ENCODE measurements at places on chromosomes 2 and 18.

DNA sequence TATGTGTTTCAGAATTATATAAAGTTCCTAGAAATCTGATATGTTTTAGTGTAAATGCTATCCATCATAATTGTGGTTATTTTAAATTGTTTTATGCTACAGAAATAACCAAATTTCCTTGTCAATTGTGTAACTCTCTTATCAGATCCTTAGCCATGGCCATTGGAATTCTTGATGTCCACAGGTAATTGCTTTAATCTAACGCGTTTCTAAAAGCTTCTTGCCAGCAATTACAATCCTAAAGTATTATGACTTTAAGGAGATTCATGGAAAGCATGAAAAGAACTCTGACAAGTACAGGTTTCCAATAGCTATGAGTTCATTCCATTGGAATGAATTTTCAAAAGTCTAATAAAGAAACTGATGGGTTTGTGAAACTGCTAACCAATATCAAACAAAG is 472.1 kb downstream of the ERBB4 start:
- no peak for DNase-seq

DNA sequence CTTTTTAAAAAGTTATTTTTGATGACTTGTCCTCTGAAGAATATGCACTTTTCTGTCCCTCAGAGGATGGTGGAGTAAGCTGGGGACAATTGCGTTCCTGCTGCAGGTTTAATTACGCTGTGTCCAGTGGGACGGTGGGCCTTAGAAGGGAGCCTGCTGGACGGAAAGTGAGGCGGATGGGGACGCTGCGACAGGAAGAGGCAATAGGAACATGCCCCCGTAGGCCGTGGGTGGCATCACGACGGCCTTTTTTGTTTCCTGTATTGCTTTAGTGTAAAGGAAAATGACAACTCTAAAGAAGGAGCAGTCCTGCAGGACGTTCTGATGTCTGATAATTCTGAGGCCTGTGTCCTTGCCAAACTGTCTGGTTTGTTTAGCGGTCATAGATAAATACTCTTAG is 121.6 kb downstream of the NFATC1 start:
- DNase-seq: no peak

GRCh38 chr2:134258684-134259388 is 5.0 kb downstream of the MGAT5 start:
- no peak for DNase-seq

GRCh38 chr2:132725148-132725547 is 55.1 kb upstream of the LYPD1 start:
- no peak for DNase-seq

GRCh38 chr2:135985826-135986393 is 484 bp upstream of the DARS1 start:
- no peak for DNase-seq

GRCh38 chr18:11019295-11020105 is 129.9 kb downstream of the PIEZO2 start:
- DNase-seq: no peak

DNA sequence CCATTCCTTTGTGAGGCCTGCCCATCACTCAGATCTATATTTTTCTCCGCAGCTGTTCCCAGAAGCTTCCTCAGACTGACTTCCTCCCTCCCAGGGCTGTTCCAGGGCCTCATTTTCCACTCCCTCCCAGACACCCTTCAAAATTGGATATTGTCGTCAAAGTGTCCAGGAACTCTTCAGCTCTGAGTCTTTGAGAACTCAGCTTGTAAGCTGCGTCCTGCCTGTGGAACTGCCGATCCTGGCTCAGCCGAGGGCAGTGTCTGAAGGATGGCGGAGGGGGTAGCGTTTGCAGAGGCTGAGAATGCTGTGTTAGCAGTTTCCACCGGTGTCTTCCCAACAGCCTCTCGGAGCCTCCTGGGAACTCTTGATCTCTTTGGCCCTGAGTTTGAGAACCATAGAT is 27.1 kb downstream of the NCK2 start:
- DNase-seq: no peak

GRCh38 chr2:66366619-66367018 is 68.3 kb upstream of the MEIS1 start:
- DNase-seq: no peak

DNA sequence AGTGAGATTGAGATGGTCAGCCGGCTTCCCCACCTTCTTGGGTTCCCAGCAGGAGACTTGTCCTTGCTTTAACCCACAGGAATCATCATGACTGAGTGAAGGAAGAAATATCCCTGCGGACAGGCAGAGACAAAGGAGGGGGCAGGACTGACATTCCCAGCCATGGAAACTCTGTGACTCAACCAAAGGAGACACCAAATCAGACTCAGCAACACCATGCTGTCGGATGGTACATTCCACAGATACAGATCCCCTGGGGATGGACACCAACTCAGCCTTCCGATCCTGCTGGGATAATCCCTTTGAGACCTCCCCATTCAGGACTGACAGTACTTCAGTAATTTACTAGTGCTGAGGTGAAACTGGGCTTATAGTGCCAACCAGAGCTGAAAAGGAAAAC is 518.3 kb downstream of the XIRP2 start:
- DNase-seq: no peak

- no peak for DNase-seq
These were observed 19.9 kb upstream of the CTDP1 start for GRCh38 chr18:79659733-79660132.

- peak; percentile 15 for DNase-seq
These were observed 1.3 kb upstream of the CYP26B1 start for GRCh38 chr2:72148837-72149555.

GRCh38 chr2:197707316-197708213 is 2.4 kb downstream of the MARS2 start:
- DNase-seq: peak; percentile 55

DNA sequence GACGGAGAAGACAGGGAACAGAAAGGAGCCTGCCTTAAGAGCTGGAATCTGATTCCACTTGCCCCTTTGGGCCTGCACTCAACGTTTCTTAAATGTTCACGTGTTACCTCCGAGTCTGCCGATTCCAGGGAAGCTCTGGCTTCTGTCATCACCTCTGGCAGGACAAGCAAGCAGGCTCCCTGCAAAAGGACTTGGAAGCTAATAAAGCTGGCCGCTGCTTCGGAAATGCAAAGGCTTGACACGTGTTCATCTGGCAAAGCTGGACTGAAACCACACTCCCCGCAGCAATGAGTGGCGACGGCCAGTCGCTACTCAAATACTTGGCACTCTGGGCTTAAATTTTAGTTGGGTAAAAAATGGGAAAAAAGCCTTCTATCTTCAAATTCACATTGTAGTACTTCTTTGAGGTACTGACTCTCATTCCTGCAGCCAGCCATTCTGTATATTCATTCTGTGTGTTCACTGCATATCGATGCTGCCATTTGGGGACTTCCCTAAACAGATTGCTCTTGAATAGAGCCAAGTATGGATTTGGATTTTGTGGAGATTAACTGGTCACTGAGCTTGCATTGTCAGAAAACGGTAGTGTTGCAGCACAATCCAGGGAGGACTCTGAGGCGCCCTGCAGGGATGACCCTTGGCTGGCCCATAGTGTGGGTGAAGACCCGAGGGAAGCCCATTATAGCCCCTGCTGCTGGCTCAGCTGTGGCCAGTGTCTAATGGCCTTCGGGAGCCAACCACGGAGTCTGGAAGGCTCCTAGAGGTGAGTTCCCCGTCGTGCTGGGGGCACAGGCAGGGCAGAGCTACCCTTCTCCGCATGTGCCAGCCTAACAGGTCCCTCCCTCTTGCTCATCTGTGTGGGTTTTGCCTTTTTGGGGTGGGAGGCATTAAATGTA is 231.5 kb downstream of the PRKCE start:
- no peak for DNase-seq

DNA sequence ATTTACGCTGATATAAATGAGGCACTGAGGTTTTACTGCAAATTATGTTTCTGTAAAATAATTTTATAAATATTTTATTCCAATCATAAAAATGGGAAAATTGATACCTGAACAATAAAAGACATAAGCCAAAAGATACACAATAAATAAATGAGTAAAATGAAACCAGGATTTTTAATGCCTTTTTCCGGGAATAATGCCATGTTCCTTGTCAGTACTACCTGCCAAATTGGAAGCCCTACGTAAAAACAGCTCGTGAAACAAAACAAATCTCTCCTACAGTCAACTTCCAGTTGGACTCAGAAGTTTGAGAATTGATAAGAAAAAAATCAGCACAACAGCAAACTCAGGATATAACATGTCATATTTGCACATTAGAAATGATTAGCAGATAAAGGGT is 18.0 kb downstream of the GALNT3 start:
- DNase-seq: no peak

DNA sequence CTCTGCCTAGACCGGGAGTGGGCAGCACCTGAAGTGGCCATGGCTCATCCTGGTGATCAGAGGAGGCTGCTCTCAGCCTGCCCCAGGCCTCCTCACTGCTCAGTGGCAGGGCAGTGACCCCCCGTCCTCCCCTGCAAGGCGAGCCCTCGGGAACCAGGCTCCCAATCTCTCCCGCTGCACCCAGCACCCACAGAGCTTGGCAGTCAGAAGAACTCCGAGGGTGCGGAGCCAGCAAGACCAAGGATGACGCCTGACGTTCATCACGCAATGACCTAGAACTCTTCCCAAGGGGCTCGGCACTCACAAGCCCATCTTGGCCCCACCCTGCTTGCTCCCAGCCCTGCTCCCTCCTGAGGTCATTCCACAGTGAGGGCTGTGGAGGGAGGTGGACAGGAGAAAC is 189.8 kb upstream of the SALL3 start:
- DNase-seq: no peak

- no peak for DNase-seq
These were observed 11.7 kb upstream of the FHL2 start for GRCh38 chr2:105410554-105410953.

DNA sequence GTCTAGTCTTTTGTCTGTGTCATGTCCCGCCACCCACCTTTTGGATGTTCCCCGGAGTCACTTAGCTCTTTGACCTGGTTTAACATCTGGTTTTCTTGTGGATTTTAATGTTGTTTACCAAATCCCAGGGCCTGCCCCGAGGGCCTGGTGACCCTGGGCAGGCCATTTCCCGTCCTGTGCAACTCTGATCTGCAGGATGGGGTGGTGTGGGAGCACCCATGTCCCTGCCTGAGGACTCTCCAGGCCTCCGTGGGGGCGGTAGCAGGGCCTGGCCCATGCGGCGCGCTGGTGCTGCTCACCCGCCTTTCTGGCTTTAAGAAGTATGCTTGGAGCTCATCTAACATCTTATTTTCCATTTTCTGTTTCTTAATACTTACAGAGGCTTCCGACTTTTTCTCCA is 10.7 kb downstream of the RAMP1 start:
- no peak for DNase-seq

GRCh38 chr2:677959-678550 is 849 bp upstream of the TMEM18 start:
- no peak for DNase-seq

DNA sequence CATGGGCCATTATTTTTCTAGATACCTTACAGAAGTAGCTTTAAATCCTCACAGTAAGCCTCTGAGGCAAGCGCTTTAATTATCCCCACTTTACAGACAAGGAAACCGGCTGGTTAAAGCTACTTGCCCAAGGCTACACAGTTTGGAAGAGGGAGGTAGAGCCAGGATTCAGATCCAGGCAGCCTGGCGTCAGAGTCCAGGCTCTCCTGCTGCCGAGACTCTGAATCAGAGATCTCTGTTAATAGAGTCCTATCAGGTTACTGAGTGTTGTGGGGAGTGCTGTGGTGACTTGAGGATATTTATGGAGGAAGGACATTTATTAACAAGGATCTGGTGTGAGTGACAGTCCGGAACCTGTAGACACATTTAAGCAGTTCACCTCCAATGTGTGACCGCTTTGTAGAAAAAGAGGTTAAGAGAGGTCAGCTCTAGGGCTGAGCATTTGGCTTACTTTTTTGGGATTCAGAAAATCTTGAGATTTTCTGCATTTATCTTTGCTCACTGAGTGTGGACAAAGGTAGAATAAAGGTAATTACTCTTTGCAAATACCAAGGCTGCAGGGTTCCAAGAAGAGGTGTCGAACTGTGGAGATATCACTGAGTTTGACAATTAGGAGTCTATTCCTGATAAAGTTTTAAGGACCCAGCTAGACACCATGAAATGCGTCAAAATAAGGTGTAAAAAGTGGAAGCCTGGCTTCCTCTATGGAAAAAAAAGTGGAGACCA is 1.6 kb upstream of the CEP192 start:
- DNase-seq: peak; percentile 4

DNA sequence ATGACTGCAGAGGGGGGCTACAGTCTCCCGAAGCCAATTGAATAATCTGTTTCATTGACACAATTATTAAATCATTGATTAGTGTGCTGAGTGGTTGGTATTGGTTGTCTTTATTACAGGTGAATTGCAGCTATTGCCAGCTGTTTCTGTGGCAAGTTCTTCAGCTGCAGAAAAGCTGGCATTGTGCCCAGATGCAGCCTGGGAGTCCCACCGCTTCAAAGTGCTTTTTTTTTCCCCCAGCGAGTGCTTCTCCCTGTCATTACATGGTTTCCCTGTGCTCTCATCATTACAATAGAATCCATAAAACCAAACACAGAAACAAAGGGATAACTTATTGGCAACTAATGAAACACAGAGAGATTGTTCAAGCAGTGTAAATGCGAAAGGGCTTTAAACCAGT is 164.7 kb downstream of the GRB14 start:
- peak; percentile 76 for DNase-seq

DNA sequence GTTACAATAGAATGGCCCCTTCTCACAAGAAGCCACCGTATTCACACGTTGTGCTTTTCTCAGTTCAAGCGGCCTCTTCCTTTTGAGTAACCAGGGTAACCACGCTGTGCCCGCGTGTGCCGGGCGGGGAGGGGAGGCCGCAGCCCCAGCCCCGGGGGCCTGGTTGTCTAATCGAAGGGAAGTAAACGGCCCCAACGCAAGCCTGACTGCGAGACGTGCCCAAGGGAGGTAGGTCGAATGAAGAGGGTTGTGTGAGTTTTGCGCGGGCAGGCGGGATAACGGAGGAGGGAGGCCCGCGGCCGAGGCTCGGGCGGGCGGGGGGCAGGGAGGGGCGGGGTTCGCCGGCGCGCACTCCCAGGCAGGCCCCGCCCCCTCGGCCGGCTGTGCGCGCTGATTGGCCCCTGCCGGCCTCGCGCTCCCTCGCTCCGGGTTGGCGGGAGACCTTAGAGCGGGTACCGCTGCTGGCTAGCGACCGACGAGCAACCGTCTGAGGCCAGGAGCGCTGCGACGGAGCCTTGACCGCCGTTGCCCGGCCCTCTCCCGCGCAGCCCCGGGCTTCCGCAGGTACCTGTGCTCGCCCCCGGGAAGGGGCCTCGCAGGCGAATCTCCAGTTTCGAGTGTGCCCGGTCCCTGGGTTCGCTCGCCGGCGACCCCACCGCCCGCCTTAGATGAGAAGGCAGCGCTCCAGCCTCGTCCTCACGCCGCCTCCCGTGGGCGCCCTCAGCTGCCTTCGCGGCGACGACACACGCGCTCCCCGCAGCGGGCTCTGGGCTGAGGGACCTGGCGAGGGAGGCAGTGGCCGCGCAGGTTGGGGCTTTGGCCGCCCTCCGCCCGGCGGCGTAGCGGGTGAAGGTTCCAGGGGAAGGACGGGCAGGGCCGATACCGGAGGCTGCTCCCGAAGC is at the start of gene SPDYA:
TSS of gene SPDYA (plus strand) at position 451 of the 902 bp plus-strand sequence. CDS start 5,181 bp downstream, outside the sequence.
- peak; percentile 84 for DNase-seq

Measured in NCI-H510A treated with DMSO at 0.1 percent for 48 hours (cell line).